ENCODE measurements at places on chromosomes 3 and 15. TPM values are rescaled to one million over a fixed set of nuclear protein-coding genes. Genes with fewer than 3 reads are reported as not detected.

DNA sequence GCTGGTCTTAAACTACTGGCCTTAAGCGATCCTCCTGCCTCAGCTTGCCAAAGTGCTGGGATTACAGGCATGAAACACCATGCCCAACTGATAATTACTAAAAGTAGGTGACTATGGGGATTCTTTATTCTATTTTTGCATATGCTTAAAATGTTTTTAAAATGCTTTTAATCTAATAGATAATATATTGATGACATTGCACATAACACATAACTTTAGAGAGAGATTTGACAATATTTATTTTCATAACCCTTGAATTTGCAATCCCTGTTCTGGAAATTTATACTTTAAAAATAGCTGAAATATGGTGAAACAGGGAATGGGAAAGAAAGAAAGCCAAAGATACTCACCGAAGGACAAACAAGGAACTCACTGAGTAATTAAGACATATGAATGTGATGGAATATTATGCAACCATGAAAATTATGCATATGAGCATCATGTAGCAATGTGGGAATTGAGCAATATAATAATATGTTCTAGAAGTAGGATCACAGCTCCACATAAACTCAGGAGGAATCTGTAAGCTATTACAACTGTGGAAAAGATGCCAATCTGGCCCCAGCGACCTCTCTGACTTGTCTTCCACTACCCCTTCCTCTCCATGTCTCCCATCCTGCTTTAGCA is 2.0 kb downstream of the LRRC31 start:
- H3K27me3 ChIP-seq: no peaks in the 10 kb centered on the region
- DNase-seq: no peak

DNA sequence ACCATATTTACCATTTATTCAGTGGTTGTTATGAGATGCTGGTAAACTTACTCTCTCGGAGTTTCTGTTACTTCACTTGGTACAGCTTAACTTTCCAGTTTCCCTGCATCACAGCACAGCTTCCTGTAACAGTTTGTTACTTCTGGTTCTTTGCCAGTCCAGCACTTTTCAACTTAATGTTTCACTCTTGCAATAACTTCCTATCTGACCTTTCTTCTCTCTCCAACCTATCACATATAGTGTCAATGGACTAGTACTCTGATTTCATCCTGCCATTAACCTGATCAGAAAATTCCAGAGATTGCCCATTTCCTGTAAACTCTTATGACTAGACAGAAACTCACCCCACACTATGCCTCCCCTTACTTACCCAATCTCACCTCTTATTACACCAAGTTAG is 3.9 kb upstream of the ATP11B start:
- H3K27ac ChIP-seq: no peak overlapping the region
- H3K27me3 ChIP-seq: no peaks in the 10 kb centered on the region
- peaks cover 22% of the 10 kb centered on the region for H3K4me1 ChIP-seq
- no peaks in the 10 kb centered on the region for H3K36me3 ChIP-seq
- no peak overlapping the region for H3K4me3 ChIP-seq

GRCh38 chr3:69941439-69942176 is 57.9 kb upstream of the SAMMSON start:
- no peak overlapping the region for H3K27ac ChIP-seq
- no peak for DNase-seq
- no peaks in the 10 kb centered on the region for H3K27me3 ChIP-seq
- H3K4me3 ChIP-seq: no peak overlapping the region

DNA sequence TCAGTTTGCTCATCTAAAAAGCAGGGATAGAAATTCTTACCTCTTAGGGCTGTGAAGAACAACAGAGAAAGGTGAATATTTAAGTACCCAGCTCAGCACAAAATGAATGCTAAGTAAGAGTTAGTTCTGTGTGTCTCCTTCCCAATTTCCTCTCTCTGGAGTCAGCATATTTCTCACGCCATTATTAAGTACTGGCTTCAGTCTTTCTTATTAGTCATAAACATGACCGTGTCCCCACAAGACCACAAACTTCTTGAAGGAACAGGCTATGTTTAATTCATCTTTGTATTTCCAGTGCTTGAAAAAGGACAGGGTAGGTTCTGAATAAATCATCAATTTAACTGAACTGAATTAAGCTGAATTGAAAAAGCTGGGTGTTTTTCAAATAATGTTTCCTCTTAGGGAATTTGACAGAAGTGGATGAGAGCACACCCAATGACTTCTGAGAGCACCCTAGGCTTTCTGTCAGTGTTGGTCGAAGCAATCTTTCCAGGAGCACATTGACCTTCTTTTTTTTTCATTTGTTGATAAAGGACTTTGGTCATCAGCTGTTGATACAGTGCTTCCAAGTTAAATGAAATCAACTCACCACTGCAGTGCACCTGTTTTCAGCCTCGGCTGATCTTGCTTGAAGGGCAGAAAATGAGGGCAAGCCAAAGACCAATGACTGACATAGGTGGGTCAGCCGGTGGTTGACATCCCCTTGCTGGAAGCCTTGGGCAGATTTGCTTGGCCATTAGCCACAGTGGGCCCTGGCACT is 324.6 kb downstream of the MFSD1 start:
- no peaks in the 10 kb centered on the region for H3K36me3 ChIP-seq
- H3K4me3 ChIP-seq: no peak overlapping the region
- H3K4me1 ChIP-seq: no peaks in the 10 kb centered on the region
- no peak overlapping the region for H3K27ac ChIP-seq

GRCh38 chr3:104763007-104763406 is 603.7 kb upstream of the ALCAM start:
- no peaks in the 10 kb centered on the region for H3K27me3 ChIP-seq
- H3K4me1 ChIP-seq: no peaks in the 10 kb centered on the region
- H3K27ac ChIP-seq: no peak overlapping the region
- no peak overlapping the region for H3K4me3 ChIP-seq
- no peaks in the 10 kb centered on the region for H3K36me3 ChIP-seq

DNA sequence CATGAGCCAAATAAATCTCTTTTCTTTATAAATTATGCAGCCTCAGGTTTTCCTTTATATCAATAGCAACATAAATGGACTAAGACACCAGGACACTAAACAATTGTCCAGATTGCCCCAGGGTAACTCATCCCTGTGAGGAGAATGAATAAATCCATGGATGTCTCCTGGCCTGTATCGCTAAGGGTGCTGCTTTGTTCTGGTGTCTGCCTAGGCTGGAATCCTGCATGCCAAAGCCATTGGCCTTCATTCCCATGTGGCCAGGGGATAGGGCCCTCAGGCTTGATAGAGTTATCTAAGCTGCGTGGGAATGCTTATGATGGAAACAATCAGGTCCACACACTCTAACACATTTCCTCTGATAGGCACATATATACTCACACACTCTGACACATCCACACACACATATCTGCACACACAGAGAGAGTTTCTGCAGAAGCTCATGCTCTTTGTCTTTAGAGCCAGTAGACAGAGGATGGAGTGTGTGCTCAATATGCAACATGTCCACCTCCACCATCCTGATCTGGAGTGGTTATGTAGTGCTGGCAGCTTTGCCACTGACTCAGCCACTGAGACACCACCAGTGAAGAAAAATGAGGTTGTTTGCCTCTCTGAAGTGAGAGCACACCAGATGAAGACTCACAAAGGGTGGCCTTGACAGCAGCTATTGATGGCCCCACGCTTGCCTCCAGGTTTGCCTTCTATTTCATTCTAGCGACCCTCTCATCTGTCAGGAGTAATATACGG is 24.0 kb upstream of the DGKG start:
- H3K36me3 ChIP-seq: no peaks in the 10 kb centered on the region
- no peaks in the 10 kb centered on the region for H3K4me1 ChIP-seq
- DNase-seq: no peak
- H3K27me3 ChIP-seq: no peaks in the 10 kb centered on the region

DNA sequence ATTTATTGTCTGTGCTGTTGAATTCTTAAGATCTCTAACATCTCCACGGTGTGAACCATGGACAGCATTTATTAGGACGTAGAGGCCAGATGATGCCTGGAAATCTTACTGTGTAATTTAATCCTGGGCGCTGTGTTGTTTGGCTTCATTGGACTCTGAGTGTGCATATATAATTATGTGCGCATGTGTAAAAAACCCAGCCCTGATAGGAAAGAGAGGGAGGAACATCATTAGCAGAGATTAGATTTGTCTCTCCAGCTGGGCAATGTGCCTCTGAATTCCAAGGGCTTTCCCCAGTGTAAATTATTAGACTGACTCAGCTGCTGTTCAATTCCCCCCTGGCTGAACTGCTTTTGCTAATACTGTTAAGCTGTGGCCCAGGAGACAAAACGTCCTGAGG is 39.6 kb downstream of the MAP3K13 start:
- no peaks in the 10 kb centered on the region for H3K27me3 ChIP-seq
- H3K4me3 ChIP-seq: no peak overlapping the region
- DNase-seq: no peak
- H3K27ac ChIP-seq: no peak overlapping the region

- no peak overlapping the region for H3K4me3 ChIP-seq
- no peaks in the 10 kb centered on the region for H3K4me1 ChIP-seq
- no peak for DNase-seq
- no peak overlapping the region for H3K27ac ChIP-seq
Measured at GRCh38 chr3:7062714-7063113, 201.8 kb downstream of the GRM7 start.

- no peak overlapping the region for H3K4me3 ChIP-seq
- no peak for DNase-seq
- H3K27me3 ChIP-seq: no peaks in the 10 kb centered on the region
Measured at GRCh38 chr15:100393008-100393407, 51.2 kb upstream of the ADAMTS17 start.

- no peaks in the 10 kb centered on the region for H3K36me3 ChIP-seq
- no peaks in the 10 kb centered on the region for H3K4me1 ChIP-seq
- H3K27ac ChIP-seq: no peak overlapping the region
- DNase-seq: no peak
Measured at GRCh38 chr3:86653661-86654205, 337.2 kb downstream of the VGLL3 start.

GRCh38 chr3:69108811-69109210 is 13.6 kb downstream of the LMOD3 start:
- peaks cover 5% of the 10 kb centered on the region for H3K4me1 ChIP-seq
- no peak overlapping the region for H3K27ac ChIP-seq
- H3K4me3 ChIP-seq: no peak overlapping the region
- DNase-seq: no peak

DNA sequence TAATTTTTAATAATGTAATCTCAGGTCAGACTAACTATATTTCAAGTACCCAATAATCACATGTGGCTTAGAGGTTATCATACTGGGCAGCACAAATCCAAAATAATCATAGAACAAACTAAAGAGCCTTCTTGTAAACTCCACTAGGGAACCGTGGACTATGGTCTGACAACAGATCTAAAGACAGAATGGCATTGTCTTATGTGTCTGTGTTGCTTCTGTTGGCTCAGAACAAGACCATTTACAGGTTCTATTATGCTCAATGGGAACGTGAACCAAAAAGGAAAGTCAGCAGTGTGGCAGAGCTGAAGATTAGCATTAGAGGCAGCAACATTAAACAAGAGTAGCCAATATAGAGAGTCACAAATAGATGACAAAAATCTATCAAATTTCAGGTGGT is 74.9 kb downstream of the ETFA start:
- no peak overlapping the region for H3K4me3 ChIP-seq
- DNase-seq: no peak
- H3K4me1 ChIP-seq: no peaks in the 10 kb centered on the region
- H3K27me3 ChIP-seq: no peaks in the 10 kb centered on the region
- no peak overlapping the region for H3K27ac ChIP-seq
- no peaks in the 10 kb centered on the region for H3K36me3 ChIP-seq

DNA sequence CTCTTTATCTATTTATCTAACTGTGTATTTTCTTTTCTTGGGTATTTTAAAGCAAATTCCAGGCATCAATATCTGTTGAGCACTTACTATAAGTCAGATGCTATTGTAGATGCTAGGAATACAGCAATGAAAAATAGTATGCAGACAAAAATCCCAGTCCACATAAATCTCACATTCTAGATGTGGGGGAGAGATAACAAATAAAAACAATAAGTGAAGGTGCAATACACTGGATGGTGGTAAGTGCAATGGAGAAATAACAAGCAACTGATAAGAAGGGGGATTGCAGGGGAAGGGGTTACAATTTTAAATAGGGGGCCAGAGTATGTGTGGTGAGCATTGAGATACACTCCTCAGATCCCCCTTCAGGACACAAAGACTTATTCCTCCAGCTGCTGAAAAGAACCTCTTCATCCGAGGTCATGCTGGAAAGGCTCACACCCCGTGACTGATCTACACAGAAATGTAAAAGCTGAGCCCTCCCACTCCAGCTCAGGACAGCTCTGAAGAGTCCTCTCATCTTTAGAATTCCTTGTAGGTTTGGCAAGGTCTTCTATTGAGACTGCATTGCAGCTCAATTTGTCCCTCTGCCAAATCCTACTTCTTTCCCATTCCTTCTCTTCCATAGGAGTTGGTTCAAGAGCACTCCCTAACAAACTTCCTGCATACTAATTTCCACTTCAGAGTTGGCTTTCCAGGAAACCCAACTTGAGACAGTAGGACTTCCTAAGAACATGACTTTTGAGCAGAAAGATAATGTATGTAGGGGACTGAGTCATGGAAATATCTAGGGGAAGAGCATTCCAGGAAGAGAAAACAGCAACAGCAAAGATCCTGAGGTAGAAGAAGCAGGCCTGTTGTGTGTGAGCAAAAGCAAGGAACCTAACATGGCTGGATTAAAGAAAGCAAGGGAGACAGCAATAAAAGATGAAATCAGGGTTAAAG is 8.1 kb upstream of the SCG3 start:
- no peak overlapping the region for H3K4me3 ChIP-seq
- no peaks in the 10 kb centered on the region for H3K4me1 ChIP-seq
- no peak for DNase-seq
- no peaks in the 10 kb centered on the region for H3K27me3 ChIP-seq

DNA sequence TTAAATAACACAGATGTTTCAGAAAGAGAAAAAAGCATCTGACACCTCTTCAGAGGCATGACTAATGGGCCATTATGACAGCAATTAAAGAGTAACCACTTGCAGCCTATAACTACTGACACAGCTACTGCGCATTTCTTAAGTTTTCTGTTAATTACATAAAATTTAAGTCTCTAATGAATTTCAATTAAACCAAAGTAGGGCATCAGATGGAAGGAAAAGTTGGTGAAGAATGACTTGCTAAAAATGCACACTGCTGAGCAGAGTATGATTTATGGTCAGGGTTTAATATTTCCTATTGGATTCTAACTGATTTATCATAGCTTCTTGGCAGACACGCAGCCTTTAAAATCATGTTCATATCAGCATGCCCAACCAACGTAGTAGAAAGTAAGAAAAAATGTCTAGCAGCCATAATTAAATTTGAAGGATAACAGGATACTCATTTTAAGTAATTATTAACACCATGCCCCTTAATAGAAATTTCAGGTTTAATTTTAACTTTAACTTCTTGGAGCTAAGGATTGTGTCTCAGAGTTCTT is 140.0 kb downstream of the CBLB start:
- peaks cover 45% of the 10 kb centered on the region for H3K36me3 ChIP-seq
- DNase-seq: no peak
- H3K4me3 ChIP-seq: no peak overlapping the region
- H3K27ac ChIP-seq: no peak overlapping the region

GRCh38 chr3:128435058-128435457 is 31.6 kb downstream of the DNAJB8 start:
- no peaks in the 10 kb centered on the region for H3K27me3 ChIP-seq
- H3K4me3 ChIP-seq: no peak overlapping the region
- DNase-seq: no peak
- no peaks in the 10 kb centered on the region for H3K4me1 ChIP-seq
- H3K36me3 ChIP-seq: no peaks in the 10 kb centered on the region
- H3K27ac ChIP-seq: no peak overlapping the region

The HGD gene
- total RNA-seq: not detected

The ATP13A5 gene
- not detected for total RNA-seq

The PLIN1 gene
- total RNA-seq: not detected

The HPS3 gene
- total RNA-seq: 38.5 TPM

The PROS1 gene
- total RNA-seq: 1.3 TPM

The DAZL gene
- not detected for total RNA-seq

The LMAN1L gene
- total RNA-seq: 4.3 TPM
